NCI-H1694 (cell line): ENCODE measurements at places on chromosomes 1 and 21.

DNA sequence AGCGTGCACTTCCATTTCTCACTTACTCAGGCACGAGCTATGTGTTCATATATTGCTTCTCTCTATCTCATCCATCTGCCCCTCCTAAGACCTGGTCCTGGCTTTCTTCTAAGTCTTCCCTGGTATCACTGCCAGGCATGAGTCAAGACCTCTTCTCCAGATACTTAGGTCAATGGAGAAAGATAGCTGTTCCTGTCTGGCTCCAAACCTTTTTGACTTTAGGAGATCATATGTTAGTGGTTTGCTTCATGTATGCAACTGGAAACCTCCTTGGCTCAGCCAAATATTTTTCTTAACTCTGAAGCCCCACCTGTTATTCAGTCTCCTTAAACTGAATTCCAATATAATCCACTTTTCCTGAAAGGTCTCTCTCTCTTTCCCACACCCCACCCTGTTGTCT, 211.6 kb upstream of the PTBP2 start:
- DNase-seq, result no peak

GRCh38 chr1:245730801-245731200, 576.0 kb downstream of the KIF26B start:
- no peak for DNase-seq

GRCh38 chr1:2429780-2430591, 17.6 kb upstream of the PEX10 start:
- no peak for DNase-seq

DNA sequence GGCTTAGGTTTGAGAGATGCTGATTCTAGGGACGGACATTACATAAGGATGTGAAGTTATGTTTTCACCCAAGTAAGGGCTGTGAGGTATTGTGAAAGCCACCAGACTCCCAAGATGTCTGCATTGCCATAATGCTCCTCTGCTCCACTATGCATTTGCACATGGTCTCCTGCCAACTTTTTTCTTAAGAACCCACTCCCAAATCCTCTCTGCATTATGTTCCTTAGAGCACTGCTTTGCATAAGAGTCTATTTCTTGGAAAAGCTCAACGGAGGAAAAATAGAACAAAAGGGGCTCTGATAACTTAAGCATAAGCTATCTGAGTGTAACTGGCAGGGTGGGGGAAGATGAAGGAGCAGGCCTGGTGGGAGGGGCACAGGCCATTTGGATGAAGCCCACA, 5.0 kb upstream of the CACNA1E start:
- DNase-seq, result no peak

- no peak for DNase-seq
Observed at GRCh38 chr1:109025694-109026093, 16.2 kb downstream of the WDR47 start.

- no peak for DNase-seq
Observed at GRCh38 chr1:165862448-165862847, 35.0 kb downstream of the UCK2 start.
